ENCODE measurements at places on chromosomes 7 and 10.
A peak's percentile ranks its signal among the peaks of the same experiment; 100 is the strongest.

GRCh38 chr7:128000048-128000447 lies 31.2 kb downstream of the LRRC4 start:
- ATAC-seq, result no peak

- ATAC-seq, result no peak
Observed at GRCh38 chr7:93382362-93382761, 150.2 kb downstream of the VPS50 start.

DNA sequence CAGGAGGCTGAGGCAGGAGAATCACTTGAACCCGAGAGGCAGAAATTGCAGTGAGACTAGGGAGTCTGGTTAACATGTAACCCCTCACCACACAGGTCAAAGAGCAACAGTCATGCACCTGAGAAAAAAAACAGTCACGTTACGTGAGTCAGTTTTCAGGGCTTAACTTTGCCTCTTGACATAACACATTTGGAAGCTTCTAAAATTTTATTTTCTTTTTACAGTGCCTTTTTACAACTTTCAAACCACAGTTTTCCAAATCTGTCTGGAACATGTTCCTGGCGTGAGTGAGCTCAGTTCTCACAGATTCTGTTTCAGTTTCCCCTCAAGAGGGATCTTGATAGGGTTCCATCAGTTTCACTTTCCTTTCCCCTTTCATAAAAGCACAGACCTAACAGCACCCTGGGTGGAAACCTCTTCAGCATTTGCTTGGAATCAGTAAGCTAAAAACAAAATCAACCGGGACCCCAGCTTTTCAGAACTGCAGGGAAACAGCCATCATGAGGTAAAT lies 4.4 kb downstream of the IFIT3 start:
- ATAC-seq, result no peak

DNA sequence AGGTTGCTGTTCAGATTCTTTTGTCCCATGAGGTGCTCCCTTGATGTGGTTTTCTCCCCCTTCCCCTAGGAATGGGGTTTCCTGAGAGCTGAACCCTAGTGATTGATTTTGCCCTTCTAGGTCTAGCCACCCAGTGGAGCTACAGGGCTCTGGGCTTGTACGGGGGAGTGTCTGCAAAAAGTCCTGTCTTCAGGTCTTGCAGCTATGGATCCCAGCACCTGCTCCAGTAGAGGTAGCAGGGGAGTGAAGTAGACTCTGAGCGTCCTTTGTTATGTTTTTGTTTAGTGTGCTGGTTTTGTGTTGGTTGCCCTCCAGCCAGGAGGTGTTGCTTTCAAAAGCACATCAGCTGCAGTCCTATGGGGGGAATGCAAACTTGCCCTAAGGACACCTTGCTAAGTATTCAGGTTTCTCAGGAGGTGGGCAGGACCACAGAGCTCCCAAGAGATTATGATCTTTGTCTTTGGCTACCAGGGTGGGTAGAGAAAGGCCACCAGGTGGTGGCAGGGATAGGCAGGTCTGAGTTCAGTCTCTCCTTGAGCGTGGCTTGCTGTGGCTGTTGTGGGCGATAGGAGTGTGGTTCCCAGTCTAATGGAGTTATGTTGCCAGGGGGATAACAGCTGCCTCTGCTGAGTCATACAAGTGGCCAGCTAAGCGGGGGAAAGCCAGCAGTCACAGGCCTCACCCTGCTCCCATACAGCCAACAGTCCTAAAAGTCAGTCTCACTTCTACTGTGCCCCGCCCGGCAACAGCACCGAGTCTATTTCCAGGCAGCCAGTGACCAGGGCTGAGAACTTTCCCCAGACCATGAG lies 92.4 kb upstream of the JCAD start:
- ATAC-seq, result peak; percentile 75

- no peak for ATAC-seq
Observed at GRCh38 chr10:48453451-48454301, 147.2 kb downstream of the MAPK8 start.

DNA sequence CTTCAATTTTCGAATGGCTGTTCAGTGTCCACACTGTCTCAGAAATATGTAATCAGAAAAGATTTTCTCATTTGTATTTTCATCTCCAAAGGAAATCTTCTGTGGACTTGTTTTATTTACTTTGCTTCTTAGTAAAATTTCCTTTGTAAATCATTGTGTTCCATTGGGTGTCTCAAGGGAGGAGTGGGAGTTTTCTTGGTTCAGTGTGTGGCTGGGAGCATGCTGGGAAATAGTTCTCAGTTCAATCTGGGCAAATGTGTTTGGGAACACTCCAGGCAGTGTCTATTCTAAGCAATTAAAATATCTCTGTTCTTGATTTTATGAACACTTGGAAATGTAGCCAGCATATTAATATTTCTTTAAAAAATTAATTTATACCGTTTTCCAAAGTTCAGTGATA lies 1019.8 kb downstream of the CNTNAP2 start:
- no peak for ATAC-seq

GRCh38 chr10:7493996-7494395 lies 83.2 kb upstream of the SFMBT2 start:
- ATAC-seq, result no peak

- no peak for ATAC-seq
Observed at GRCh38 chr10:117107238-117107637, 30.8 kb downstream of the VAX1 start.

DNA sequence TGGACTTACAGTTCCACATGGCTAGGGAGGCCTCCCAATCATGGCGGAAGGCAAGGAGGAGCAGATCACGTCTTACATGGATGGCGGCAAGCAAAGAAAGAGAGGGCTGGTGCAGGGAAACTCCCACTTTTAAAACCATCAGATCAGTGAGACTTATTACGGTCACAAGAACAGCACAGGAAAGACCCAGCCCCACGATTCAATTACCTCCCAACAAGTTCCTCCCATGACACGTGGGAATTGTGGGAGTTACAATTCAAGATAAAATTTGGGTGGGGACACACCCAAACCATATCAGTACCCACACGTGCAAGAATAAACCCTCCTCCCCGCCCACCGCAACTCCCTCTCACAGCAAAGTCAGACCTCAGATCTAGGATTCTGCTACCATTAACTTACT lies 4.5 kb upstream of the AIFM2 start:
- ATAC-seq, result no peak

DNA sequence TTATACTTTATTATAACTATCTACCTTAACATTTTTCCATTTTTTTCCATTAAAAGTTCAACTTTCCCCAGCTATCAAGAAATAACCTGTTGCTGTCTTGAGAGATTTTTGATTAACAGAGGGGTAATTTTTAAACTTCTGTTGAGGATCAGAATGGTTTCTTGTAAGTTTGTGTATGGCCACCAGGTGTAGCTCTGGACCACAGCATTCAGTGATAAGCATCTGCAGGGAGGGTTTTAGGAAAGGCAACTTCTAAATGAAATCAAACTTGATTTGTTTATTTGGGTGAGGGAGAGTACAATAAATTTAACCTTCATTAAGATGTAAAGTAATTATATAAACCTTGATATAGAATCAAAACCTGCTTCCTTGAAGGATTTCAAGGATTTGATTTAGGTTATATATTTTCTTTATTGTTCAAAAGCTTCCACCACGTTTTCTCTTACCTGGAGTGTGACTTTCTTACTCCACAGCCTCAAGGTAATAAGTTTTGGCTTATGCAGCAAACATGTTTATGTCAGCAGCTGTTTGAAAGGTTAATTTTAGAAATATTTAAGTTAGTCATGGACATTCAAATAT lies 153.3 kb downstream of the STK31 start:
- no peak for ATAC-seq

DNA sequence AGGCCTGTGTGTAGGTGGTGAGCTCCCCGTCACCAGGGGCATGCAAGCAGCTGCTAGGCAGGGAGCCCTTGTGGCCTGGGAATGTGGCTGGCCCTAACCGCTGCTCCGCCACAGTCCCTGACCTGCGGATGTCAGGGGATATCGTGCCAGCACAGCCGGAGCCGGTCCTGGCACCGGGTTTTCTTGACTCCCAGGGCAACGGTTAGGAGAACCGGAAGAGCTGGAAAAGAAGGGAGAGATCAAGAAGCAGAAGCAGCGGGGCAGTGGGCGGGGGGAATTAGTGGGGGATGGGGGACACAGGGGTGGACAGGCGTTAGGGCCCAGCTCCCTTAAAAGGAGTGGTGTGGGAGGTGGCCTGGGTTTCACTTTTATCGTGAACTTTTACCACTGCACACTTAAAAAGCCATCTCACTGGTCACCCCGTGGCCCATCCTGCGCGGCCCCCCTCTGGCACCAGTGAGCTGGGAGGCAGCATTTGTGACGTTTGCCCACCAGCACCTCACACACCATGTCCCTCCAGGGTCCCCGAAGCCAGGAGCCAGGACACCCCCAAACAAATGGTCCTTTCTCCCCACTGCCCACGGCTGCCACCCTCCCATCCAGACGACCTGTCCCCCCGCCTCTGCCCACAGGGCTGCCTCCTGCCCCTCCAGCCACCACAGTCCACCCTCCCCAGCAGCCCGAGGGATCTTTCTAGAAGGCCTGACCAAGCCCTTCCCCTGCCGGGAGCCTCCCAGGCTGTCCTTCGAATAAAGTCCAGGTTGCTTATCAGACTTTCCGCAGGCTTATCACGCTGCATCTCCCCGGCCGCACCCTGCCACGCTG lies 1.8 kb upstream of the MICALL2 start:
- peak; percentile 3 for ATAC-seq

DNA sequence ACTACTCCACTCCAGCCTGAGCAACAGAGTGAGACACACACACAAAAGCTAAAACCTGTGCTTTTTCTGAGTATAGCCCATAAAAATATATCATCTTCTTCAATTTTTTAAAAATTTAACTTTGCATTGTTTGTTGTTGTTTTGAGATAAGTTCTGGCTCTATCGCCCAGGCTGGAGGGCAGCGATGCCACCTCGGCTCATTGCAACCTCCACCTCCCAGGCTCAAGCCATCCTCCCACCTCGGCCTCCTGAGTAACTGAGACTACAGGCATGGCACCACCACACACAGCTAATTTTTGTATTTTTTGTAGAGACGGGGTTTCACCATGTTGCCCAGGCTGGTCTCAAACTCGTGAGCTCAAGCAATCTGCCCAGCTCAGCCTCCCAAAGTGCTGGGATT lies 14.3 kb upstream of the TLX1 start:
- ATAC-seq, result no peak

DNA sequence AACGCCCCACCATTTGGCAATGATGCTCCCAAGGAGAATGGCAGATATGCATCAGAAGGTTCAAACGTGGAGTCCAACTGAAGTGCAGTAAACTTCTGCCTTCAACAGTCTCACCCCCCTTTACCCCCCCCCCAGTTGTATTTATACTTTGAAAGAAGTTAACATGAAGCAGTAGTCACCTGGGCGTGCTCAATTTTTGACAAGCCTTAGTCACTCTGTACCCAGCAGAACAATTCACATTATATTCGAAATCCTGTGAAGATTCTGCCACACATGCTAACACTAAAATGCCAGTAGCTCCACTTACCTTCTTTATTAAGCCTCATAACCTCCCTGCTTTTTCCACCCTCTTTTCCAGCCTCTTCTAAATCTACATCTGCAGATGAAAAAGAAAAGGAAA lies 894 bp downstream of the ATXN7L1 start:
- ATAC-seq, result no peak

- no peak for ATAC-seq
Observed at GRCh38 chr7:12178317-12178716, 32.8 kb upstream of the TMEM106B start.

DNA sequence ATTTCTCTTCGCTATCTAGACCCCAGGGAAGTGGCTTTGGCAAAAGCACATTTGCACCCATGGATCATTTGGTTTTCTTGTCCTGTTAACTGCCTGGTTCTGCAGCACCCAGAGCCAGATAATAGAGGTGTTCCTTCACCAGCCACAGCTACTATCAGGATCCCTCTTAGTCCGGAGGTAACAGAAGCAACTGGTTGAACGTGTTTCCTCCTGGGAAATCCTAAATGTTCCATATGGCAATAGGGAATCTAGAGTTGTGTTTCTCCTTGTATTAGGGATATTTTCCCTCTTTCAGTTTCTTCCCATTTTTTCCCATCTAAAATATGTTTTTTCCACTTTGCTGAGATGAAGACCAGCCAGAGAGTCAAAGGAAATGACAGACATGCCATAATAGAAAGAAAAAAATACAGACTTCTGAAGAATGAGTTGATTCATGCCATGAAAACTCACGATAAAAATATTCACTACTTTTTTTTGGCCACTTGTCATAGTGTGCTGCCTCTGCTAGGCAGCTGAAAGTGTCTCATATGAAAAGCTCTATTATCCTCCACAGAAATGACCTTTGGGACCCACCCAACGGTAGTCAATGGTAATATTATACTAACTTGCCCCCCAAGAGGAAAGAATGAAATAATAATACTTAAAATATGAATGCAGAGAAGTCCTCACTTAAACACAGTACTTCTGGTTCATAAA lies 472.8 kb downstream of the KCNMA1 start:
- no peak for ATAC-seq

DNA sequence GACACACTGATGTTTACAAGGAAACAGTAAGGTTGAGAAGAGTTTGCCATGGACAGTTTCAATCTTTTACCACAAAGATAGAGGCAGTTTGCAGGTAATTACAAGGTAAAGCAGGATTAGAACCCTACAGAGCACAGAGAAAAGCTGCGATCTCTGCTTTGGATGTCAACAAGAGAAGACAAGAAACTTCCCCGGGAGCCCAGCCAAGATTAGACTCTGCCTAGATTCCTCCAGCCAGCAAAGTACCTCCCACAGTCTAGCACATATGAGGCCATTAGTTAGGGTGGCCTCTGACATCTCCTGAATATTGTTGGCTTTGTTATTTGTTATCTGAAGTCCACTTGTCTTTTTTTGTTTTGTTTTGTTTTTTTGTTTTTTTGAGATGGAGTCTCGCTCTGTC lies 178.1 kb downstream of the CALN1 start:
- no peak for ATAC-seq

GRCh38 chr7:30864101-30864500 lies 47.6 kb upstream of the AQP1 start:
- no peak for ATAC-seq

DNA sequence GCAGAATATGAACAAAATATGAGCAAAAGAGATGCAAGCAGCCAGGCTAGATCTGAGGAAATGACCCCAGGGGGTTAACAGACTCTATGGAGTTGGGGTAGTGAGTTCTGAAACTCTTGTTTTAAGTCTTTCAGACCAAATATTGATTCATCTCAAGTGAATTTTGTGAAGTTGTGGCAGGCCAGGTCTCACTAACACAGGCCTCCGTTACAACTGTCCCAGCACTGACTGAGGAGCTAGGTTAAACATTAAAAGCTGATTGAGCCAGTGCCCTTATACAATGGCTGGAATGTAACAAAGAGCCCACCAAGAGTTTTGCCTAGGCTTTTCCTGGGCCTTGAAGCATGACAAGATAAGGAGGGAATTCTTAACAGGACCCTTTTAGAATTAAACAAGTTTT lies 192.3 kb upstream of the STK17A start:
- ATAC-seq, result no peak

GRCh38 chr10:121639416-121639815 lies 41.2 kb upstream of the FGFR2 start:
- no peak for ATAC-seq

DNA sequence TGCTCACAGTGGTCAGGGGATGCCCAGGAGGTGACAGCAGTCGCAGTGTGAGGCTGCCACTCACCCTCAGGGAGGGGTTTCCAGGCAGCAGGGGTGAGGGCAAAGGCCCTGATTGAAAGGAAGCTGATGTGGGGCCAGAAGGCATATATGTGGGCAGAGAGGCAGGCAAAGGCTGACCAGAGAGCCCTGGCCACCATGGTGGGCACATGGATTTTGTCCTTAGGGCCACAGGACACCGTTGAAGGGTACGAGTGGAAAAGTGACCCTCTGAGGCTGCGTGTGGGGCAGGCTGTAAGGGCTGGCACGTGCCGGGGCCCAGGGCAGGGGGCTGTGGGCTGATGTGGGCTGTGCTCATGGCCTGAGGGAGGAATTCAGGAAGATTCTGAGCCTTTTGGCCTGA lies 57.5 kb upstream of the ZNF32 start:
- no peak for ATAC-seq

GRCh38 chr10:3852147-3852904 lies 67.3 kb upstream of the KLF6 start:
- ATAC-seq, result peak; percentile 91
